ENCODE measurements at places on chromosomes 2 and 18.

GRCh38 chr18:57581301-57581934, 5.1 kb downstream of the FECH start:
- no peak for DNase-seq

GRCh38 chr18:59298871-59299270, 19.6 kb downstream of the CPLX4 start:
- DNase-seq: no peak

- no peak for DNase-seq
These were observed 5.1 kb downstream of the SERPINE2 start for GRCh38 chr2:224034017-224034416.

GRCh38 chr2:19607400-19607799, 249.0 kb upstream of the OSR1 start:
- DNase-seq: no peak

DNA sequence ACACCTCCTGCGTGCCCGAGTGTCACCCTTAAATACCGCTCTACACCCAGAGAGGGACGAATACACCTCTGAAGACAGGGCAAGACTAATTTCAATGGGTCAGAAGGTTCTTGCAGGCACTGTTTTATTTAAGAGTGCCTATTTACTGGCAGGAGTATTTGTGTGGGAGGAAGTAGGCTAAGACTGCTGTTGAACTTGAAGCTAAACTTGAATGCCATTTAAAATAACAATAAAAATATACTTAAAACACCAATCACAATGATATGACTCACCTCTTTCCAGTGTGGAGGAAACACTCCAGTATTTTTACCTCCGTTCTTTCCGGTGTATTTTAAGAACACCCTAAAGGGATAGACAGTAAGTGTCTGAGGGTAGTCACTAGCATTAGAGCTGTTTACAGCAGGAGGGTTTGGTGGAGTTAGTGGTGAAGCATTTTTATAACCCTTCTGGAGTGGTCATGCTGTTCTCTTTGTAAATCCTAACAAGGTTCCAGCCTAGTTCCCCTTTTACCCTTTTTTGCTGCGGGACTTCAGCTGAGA, 9.6 kb upstream of the HOXD1 start:
- no peak for DNase-seq

DNA sequence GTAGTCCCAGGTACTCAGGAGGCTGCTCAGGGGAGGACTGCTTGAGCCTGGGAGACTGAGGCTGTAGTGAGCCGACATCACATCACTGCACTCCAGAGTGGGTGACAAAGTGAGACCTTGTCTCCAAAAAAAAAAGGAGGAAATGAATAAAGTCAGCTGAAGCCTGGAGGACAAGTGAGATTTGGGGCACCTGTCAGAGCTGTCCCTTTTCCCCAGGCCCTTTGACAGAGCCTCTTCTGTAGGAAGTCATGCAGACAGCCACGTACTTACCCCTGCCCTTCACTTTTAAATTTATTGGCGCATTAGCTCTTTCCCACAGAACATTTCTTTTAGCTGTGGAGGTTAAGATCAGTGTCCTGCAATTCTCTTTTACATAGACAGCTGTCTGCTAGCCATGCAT, 151.0 kb upstream of the DNMT3A start:
- no peak for DNase-seq

DNA sequence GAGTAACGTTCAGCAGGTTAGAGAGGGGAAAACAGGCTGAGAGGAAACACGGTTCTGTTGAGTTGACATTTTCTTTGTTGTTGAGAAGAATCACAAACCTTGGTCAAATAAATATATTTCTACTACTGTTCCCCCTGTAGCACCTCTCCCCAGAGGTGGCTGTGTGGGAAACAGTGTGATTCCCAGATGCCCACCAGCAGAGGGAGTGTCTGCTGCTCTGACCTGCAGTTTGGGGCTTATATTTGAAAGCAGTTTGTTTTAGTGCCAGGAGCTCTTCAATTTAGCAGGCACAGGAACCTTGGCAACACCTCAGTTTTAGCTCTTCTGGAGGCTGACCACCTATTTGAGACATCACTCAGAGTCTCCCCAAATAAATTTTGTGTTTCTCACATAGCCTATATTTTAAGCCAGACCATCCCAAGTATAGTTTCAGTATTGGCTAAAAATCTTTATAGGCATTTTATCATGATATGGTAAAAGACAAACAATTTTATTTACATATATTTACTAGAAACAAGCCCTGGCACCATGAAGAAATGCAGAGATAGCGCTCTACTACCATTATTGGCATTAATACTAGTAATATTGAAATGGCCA, 75.7 kb downstream of the PIK3C3 start:
- DNase-seq: no peak

GRCh38 chr2:192243488-192243887, 48.8 kb upstream of the TMEFF2 start:
- DNase-seq: no peak

GRCh38 chr2:11532416-11533055, 1.3 kb upstream of the GREB1 start:
- DNase-seq: no peak
